ENCODE measurements at places on chromosomes 3 and 15.

- DNase-seq = no peak
These were observed 509.9 kb downstream of the SHQ1 start for GRCh38 chr3:72338082-72338941.

DNA sequence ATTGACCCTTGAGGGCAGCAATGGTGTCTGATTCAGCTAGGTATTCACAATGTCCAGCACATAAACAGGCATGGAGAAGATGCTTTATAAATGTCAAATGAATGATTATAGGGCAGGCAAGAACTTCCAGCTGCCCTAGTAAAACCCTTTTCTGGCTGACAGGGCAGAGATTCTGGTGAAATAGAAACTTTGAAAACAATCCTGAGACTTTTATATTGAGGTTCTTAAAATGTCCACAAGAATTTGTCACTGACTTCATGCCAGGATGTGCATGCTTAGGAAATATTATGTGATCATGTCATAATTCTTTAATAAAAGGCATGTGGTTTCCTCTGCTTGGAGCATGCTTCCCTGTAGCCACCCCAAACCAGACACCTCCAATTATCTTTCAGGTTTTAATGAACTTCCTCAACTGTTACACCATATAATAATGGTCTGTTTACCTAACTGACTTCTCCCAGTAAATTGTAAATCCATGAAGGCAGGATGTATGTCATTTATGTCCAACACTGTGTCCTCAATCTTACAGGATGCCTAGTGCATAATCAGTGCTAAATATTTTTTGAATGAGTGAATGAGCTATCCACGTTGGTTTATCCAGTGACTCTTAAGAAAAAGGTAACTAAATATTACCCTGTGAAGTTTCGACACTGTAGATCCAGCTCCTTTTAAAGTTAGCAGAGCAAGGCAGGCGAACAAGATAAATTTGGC, 43.4 kb upstream of the CLRN1 start:
- peak; percentile 30 for DNase-seq

DNA sequence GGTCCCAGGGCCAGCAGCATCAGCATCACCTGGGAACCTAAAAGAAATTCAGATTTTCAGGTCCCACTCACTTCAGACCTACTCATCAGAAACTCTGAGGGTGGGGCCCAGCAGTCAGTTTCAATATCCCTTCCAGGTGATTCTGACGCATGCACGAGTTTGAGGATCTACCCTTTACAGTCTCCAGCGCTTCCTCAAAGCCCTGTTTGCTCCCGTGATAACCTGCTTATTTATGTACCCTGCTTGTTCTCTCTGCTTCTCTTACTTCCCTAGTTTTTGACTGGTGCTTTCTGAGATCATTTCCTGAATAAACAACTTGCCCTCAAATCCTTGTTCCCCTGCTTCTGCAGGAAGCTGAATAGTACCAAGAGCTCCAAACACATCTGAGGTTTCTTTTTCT, 245.3 kb downstream of the ZNF621 start:
- DNase-seq = no peak

DNA sequence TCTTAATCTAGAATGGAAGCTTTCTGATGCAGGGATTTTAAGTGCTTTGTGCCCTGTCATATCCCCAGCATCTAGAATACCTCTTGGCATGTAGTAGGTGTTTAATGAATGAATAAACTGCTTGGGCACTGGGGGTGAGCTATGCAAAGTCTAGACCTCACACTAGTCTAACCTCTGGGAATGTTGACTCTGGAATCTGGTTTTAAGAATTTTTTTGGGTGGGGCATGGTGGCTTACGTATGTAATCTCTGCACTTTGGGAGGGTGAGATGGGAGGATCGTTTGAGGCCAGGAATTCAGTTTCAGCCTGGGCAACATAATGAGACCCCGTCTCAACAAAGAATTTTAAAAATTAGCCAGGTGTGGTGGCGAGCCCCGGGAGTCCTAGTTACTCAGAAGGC, 146.3 kb upstream of the RGMA start:
- DNase-seq = no peak

- no peak for DNase-seq
These were observed 647.7 kb downstream of the ZPLD1 start for GRCh38 chr3:103082501-103082900.

DNA sequence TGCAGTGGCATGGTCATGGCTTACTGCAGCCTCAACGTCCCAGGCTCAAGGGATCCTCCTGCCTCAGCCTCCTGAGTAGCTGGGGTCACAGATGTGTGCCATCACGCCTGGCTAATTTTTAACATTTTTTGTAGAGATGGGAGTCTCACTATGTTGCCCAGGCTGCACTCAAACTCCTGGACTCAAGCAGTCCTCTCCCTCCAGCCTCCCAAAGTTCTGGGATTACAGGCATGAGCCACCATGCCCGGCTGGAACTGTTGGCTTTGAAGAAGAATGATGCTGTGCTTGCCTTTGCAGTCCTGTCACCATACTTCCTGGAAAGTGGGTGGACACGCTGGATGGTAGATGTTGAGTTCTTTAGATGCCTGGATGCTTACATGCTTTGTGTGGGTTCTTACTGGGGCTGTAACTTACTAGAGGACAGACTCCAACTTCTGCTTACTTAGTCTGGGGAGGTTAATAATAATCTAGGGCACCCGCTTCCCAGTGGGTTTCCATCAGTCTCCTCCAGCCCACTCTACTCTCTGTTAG, 36.7 kb downstream of the IGF1R start:
- no peak for DNase-seq

GRCh38 chr3:117490716-117491115, 781.1 kb downstream of the TUSC7 start:
- no peak for DNase-seq

GRCh38 chr3:140242818-140243276, 307.9 kb downstream of the CLSTN2 start:
- no peak for DNase-seq

Data from GM03348 (cell line).